Activated CD4-positive, alpha-beta T cell treated with anti-CD3 and anti-CD28 coated beads for 36 hours (primary cell): ENCODE measurements at places on chromosomes 13 and 19. TPM values are rescaled to one million over a fixed set of nuclear protein-coding genes. Genes with fewer than 3 reads are reported as not detected.

ICAM5 gene
- total RNA-seq, result 1.9 TPM

AP1M1 gene
- total RNA-seq, result 61.8 TPM

AMER2 gene
- not detected for total RNA-seq

BABAM1 gene
- total RNA-seq, result 132 TPM

CEACAM16 gene
- total RNA-seq, result not detected

SCAF1 gene
- total RNA-seq, result 64.0 TPM

DIAPH3 gene
- total RNA-seq, result 28.5 TPM

ADGRE3 gene
- total RNA-seq, result 0.30 TPM

CACNG6 gene
- not detected for total RNA-seq

KATNAL1 gene
- total RNA-seq, result 12.5 TPM

PLIN4 gene
- total RNA-seq, result not detected

FLT1 gene
- 21.7 TPM for total RNA-seq

SLC25A42 gene
- 10.4 TPM for total RNA-seq

MBD3L2 gene
- total RNA-seq, result not detected

KLK14 gene
- 0.69 TPM for total RNA-seq

MIA gene
- not detected for total RNA-seq

UQCR11 gene
- 152 TPM for total RNA-seq

PCDH9 gene
- 0.21 TPM for total RNA-seq

CGB2 gene
- not detected for total RNA-seq

CASP14 gene
- not detected for total RNA-seq

IQCN gene
- 0.40 TPM for total RNA-seq

CYP4F2 gene
- total RNA-seq, result not detected

RUBCNL gene
- total RNA-seq, result 1.1 TPM

COL5A3 gene
- total RNA-seq, result 1.1 TPM

SYCN gene
- total RNA-seq, result not detected

RNF225 gene
- 0.56 TPM for total RNA-seq

SLC6A16 gene
- 1.3 TPM for total RNA-seq

ARHGAP33 gene
- total RNA-seq, result 27.8 TPM

ZNF557 gene
- 8.9 TPM for total RNA-seq

ARHGEF1 gene
- 276 TPM for total RNA-seq

MAP3K10 gene
- total RNA-seq, result 10.8 TPM

C1QTNF9B gene
- not detected for total RNA-seq

QPCTL gene
- total RNA-seq, result 18.7 TPM

CPT1C gene
- total RNA-seq, result 1.6 TPM

F2RL3 gene
- total RNA-seq, result not detected

RNF126 gene
- total RNA-seq, result 91.3 TPM

ZNF534 gene
- total RNA-seq, result 0.09 TPM

KLK1 gene
- total RNA-seq, result 2.4 TPM

S1PR2 gene
- total RNA-seq, result 9.0 TPM

CBARP gene
- 1.1 TPM for total RNA-seq

DCT gene
- 0.12 TPM for total RNA-seq

GTF3A gene
- 208 TPM for total RNA-seq

FGF21 gene
- not detected for total RNA-seq

SLC15A1 gene
- not detected for total RNA-seq

FAM98C gene
- total RNA-seq, result 19.6 TPM

NEK5 gene
- total RNA-seq, result 0.16 TPM

KCNN4 gene
- total RNA-seq, result 103 TPM

CYP2S1 gene
- total RNA-seq, result 0.46 TPM

FGF22 gene
- total RNA-seq, result not detected

SPACA4 gene
- total RNA-seq, result not detected

EDNRB gene
- total RNA-seq, result not detected

CCDC194 gene
- total RNA-seq, result 0.97 TPM

ISYNA1 gene
- 23.3 TPM for total RNA-seq

PLK5 gene
- total RNA-seq, result not detected

C19orf73 gene
- 2.0 TPM for total RNA-seq

CYP4F12 gene
- total RNA-seq, result not detected

STAP2 gene
- total RNA-seq, result 11.0 TPM

ZNF792 gene
- 5.6 TPM for total RNA-seq

STOML3 gene
- not detected for total RNA-seq
